Activated CD4-positive, alpha-beta T cell treated with anti-CD3 and anti-CD28 coated beads, Interleukin-2, amount 50 U/mL, for 48 hours (primary cell): ENCODE measurements at places on chromosomes 12 and 14.
A peak's percentile ranks its signal among the peaks of the same experiment; 100 is the strongest.

DNA sequence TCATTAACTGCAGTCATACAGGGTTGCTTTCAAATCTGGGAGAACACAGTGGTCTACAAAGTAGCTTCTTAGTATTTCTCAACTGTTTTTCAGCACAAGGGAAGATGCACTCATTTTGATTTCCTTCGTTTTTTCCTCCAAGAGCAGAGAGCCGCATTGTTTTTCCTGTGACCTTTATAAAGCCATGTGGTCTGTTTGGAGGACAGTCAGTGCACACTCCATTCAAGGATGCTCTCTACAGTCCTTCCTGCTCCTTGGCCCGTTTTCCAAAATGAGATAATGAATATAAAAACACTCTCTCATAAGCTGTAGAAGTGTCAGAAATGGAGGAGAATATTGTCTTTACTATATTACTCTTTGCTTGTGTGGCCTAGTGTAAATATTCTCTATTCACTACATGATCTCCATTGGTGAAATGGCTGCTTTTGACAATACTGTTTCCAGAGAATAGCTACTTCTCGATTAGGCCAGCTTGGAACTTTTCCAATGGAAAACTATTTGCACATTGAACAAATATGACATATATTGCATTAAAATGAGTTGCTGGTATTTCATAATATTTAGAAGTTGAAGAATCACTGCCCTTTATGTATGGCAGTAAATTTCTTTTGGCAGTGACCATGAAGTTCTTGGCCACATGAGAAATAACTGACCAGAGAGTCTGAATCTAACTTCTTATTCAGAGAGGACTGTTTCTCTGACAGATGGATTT lies 393.1 kb upstream of the RGS6 start:
- DNase-seq, result no peak

DNA sequence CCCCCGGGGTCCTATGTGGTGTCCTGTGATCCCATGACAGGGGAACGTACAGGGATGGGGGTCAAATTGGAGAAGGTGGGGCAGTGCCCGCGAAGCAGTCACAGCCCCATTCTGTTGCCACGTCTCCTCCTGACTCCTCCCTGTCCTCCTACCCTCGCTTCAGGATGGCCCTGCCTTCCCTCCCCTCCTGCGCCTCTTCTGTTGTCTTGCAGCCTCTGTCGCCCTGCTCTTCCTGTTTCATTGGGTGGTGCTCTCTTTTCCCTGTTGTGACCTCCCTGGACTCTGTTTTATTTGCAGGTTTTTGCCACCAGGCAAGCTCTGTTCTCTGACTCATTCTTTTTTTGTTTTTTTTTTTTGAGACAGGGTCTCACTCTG lies 18.7 kb downstream of the CABP1 start:
- DNase-seq, result no peak

DNA sequence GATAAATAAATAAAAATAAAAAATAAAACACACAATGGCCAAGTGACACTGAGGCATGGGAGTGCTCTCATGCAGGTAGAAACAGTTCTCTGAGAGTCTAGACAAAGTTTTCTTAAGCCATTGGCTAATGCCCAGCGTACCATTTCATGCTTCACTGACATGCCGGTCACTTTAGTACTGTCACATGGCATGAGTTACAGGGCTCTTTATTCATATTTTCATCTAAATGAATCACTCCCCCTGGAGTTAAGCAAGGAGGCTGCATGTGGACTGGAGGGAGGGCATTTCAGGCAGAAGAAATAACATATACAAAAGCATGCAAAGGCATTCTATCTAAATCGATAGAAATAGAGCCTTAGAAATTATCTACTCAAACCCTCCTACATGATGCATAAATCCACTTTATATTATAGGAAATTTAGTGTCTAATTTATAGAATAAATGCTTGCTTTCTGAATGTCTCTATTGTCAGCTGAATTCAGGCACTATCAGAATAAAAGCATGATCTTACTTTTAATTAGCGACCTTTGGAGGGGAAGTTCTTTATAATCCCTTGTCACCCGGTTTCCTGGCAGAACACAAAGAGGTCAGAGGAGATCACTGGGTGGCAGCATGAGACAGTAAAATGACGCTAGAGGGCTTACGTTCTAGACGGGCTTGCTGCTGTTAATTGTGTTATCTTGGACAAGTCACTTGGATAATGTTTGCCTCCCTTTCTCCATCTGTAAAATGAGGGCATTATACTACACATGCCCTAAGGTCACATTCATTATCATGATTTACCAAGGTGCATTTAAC lies 17.5 kb downstream of the DYRK4 start:
- no peak for DNase-seq

DNA sequence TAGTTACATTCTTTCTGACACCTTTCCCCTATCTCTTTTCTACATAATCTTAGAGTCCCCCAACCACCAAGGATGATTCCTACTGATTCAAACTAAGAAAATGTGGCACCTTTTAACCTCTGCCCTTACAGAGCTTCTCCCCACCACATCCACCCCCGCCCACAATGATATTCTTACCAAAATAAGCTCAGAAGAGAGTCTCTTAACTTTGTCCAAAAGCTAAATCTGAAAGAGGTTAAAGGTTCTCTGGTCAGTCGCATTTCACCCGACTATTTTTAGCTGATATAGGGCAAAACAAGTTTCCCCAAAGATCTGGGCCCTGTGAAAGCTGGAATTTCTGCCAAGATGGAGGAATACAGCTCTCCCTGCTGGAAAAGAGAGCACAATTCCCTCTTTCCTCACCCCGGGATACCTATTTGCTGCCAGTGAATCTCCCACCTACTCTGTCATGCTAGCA lies 128.6 kb downstream of the ZFP36L1 start:
- peak; percentile 53 for DNase-seq

DNA sequence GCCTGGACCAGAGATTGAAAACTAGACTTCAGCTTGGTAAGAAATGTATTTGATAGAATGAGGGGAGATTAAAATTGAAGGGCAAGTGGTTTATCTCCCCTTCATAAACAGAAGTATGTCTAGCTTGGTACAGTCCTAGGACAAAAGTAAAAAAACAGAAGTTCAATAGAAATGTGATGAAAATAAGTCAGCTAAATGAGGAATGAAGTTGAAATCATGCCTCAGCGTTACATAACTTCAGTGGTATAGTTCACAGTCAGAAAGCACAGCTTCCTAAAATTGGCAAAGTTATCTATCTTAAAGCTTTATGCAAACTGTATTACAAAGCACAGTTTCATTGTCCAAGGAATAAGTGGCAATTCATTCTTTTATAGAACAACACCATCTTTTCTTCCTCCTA lies 90.2 kb upstream of the SYT10 start:
- DNase-seq, result no peak
